ENCODE measurements at places on chromosomes 2 and 18. TPM values are rescaled to one million over a fixed set of nuclear protein-coding genes. Genes with fewer than 3 reads are reported as not detected.

Gene PLCL1
- polyA plus RNA-seq = 8.0 TPM

Gene KCNK3
- polyA plus RNA-seq = not detected

Gene POLR1A
- 0.87 TPM for polyA plus RNA-seq

Gene GATA6
- not detected for polyA plus RNA-seq

Gene SLC11A1
- 0.37 TPM for polyA plus RNA-seq

Gene ZNF892
- not detected for polyA plus RNA-seq

Gene MC2R
- polyA plus RNA-seq = not detected

Gene EVX2
- polyA plus RNA-seq = not detected

Gene SERPINB11
- not detected for polyA plus RNA-seq

Gene SERPINB3
- not detected for polyA plus RNA-seq

Gene DPYSL5
- not detected for polyA plus RNA-seq

Gene COLEC12
- not detected for polyA plus RNA-seq

Gene DNMT3A
- 14.6 TPM for polyA plus RNA-seq

Gene ZNG1B
- polyA plus RNA-seq = 32.7 TPM

Gene CCBE1
- not detected for polyA plus RNA-seq

Gene NXPH2
- not detected for polyA plus RNA-seq

Gene DCC
- not detected for polyA plus RNA-seq

Gene KLHL41
- polyA plus RNA-seq = 0.09 TPM

Gene MPV17
- polyA plus RNA-seq = 125 TPM

Gene SP5
- polyA plus RNA-seq = not detected

Gene MAPK4
- polyA plus RNA-seq = not detected

Gene GPR17
- polyA plus RNA-seq = not detected

Gene UGT1A4
- not detected for polyA plus RNA-seq

Gene ALK
- not detected for polyA plus RNA-seq
